ENCODE measurements at places on chromosomes 4 and X. TPM values are rescaled to one million over a fixed set of nuclear protein-coding genes. Genes with fewer than 3 reads are reported as not detected.

FOXR2 gene
- not detected for total RNA-seq

PRPS1 gene
- total RNA-seq: 112 TPM

MTNR1A gene
- not detected for total RNA-seq

EPGN gene
- not detected for total RNA-seq

BEX3 gene
- 21.1 TPM for total RNA-seq

HSD17B13 gene
- not detected for total RNA-seq

DNA sequence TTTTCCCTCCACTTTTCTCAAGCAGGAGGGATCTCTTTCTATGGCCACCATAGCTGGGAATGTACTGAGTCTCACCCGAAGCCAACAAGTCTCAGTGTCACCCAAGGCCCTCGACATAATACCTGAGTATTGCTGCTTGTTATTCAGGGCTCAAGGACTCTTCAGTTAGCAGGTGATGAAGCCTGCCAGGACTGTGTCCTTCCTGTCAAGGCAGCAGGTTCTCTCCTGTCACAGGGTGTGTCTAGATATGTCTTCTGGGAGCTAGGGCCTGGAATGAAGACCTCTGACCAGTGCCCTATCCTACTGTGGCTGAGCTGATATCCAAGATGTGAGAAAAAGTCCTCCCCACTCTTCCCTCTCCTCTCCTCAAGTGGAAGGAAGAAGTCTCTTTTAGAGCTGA lies 391.0 kb upstream of the DIPK2B start:
- no peaks in the 10 kb centered on the region for H3K27me3 ChIP-seq
- H3K4me3 ChIP-seq: no peak overlapping the region
- H3K36me3 ChIP-seq: no peaks in the 10 kb centered on the region
- H3K4me1 ChIP-seq: no peaks in the 10 kb centered on the region

DNA sequence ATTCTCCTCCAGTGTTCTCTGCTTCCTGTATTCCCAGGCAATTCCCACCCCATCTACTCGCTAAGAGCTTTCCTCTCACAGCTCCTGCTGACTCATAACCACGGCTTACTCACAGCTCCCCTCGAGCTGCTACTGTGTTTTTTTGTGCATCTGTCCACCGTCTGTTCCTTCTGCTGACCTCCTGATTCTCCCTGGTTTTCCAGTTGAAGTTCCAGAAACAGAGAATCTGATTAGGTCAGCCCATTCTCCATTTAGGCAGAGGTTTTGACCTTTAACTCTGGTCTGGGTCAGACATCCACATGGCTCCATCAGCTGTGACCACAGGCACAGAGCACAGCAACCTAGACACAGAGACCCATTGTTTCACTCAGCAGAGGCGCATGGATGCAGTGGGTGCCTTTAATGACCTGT lies 5.5 kb upstream of the SMIM20 start:
- H3K4me1 ChIP-seq: peaks cover 6% of the 10 kb centered on the region
- no peak overlapping the region for H3K27ac ChIP-seq
- H3K27me3 ChIP-seq: no peaks in the 10 kb centered on the region
- DNase-seq: no peak
- H3K36me3 ChIP-seq: peaks cover 2% of the 10 kb centered on the region

DNA sequence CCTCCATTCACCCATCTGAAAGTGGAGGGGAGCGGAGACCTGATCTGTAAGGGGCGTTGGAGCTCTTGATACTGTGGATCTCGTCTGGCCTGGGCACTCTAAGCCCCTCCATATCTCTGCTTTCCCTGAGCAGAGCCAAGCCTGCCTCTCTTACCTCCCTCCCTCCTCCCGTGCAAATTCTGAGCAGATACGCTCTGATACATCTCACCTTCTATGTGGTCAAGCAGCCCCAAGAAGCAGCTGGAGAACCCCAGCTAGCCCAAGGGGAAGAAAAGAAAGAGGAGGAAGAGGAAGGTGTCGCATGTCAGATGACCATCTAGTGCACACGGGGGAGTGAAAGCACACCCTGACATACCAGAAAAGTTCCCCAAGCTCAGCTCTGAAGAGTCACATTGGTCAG lies 1.9 kb upstream of the DGAT2L6 start:
- H3K27me3 ChIP-seq: peaks cover 3% of the 10 kb centered on the region
- H3K27ac ChIP-seq: no peak overlapping the region
- no peak overlapping the region for H3K4me3 ChIP-seq
- H3K36me3 ChIP-seq: no peaks in the 10 kb centered on the region
- peaks cover 10% of the 10 kb centered on the region for H3K4me1 ChIP-seq

DNA sequence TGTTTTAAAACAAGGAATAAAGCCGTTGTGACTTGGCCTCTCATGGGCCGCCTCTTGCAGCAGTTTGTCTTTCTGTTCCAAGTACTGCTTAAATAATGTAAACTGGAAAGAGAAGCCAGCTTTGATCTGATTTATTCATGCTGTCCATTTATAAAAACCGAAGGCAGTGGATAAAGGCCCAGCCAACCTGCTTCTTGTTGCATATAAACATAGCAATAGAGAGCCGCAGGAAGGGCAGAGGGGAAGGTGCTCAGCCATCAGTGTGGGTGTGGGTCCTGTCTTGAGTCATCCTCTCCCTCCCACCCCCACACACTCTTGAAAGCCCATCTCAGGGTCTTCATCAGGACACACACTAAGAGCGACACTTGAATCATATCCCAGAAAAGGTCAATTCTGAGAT lies 187.9 kb upstream of the FAM9B start:
- no peaks in the 10 kb centered on the region for H3K4me1 ChIP-seq
- no peak for DNase-seq
- no peak overlapping the region for H3K27ac ChIP-seq

DNA sequence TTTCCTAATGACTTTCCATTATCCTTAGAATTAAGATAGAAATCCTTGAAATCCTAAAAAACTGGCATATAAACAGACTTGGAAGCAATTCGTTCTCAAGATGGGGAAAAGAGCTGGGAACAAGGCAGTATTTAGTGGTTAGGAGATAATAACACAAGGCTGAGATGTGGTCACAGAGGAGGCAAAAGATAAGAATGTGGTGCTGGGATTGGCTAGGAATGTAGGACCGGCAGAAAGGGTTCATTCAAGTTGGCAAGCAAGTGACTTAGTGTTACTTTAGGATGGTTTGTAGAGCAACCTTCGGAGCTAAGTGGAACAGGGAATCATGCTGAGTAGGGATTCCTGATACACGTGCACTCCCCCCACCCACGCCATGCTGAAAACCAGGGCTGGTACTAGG lies 121.9 kb upstream of the RPS6KA3 start:
- no peaks in the 10 kb centered on the region for H3K27me3 ChIP-seq
- H3K4me1 ChIP-seq: no peaks in the 10 kb centered on the region
- no peak overlapping the region for H3K4me3 ChIP-seq
- no peak for DNase-seq
- H3K36me3 ChIP-seq: no peaks in the 10 kb centered on the region

DNA sequence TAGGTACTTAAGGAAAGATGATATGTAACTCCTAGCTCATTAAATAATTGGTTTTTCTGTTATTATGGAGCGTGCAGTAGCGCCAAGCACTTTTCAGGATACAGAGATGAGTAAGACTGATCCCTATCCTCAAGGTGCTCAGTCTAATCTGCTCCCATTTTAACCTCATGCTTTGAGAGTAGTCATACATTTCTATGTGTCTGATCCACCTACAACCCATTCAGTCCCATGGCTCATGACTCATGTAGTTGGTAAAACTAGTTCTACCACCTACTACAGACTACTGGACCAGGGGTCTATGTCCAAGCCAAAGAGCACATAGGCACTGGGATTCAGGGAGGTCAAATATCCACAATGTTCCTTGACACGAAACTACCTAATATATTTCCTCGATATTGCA lies 60.8 kb downstream of the TMEM154 start:
- H3K27ac ChIP-seq: no peak overlapping the region
- H3K36me3 ChIP-seq: no peaks in the 10 kb centered on the region
- DNase-seq: no peak
- H3K27me3 ChIP-seq: no peaks in the 10 kb centered on the region

DNA sequence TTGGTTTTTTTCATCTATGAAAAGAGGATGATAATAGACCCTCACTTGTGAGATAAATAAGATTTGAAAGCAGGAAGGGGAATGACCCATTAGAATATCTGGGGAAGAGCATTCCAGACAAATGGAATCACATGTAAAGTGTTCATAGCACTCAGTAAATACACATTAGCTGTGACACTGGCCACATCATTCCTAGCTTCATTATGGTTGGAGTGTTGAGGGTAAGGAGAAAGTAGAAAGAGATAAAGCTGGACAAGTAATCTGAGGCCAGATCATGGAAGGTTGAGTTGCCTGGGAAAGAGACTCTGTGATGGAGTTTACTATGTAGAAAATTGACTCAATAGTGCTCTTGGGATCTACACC lies 6.9 kb upstream of the PGRMC1 start:
- no peak overlapping the region for H3K27ac ChIP-seq
- H3K36me3 ChIP-seq: no peaks in the 10 kb centered on the region
- H3K27me3 ChIP-seq: peaks cover 14% of the 10 kb centered on the region
- H3K4me1 ChIP-seq: no peaks in the 10 kb centered on the region

- no peak for DNase-seq
- peaks cover 2% of the 10 kb centered on the region for H3K4me1 ChIP-seq
- no peak overlapping the region for H3K4me3 ChIP-seq
- peaks cover 9% of the 10 kb centered on the region for H3K27me3 ChIP-seq
These were observed 3.2 kb downstream of the NAT8L start for GRCh38 chr4:2062168-2062807.

DNA sequence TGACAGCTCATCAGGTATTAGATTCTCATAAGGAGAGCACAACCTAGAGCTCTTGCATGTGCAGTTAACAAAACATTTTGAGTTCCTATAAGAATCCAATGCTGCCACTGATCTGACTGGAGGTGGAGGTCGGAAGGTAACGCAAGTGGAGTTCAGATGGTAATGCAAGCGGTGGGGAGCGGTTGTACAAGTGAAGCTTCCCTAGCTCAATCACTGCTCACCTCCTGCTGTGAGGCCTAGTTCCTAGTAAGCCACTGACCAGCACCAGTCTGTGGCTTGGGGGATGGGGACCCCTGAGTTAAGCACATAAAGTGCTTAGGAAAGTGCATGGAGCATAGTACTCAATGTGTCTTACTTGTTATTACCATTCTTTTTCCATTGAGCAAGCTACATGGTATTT lies 983.2 kb upstream of the IGFBP7 start:
- no peak overlapping the region for H3K27ac ChIP-seq
- DNase-seq: no peak
- H3K4me1 ChIP-seq: no peaks in the 10 kb centered on the region
- H3K4me3 ChIP-seq: no peak overlapping the region
- no peaks in the 10 kb centered on the region for H3K36me3 ChIP-seq

GRCh38 chrX:42028109-42028508 lies 104.8 kb upstream of the CASK start:
- H3K27me3 ChIP-seq: no peaks in the 10 kb centered on the region
- H3K4me1 ChIP-seq: no peaks in the 10 kb centered on the region
- no peak overlapping the region for H3K4me3 ChIP-seq
- peaks cover 4% of the 10 kb centered on the region for H3K36me3 ChIP-seq
- no peak overlapping the region for H3K27ac ChIP-seq

DNA sequence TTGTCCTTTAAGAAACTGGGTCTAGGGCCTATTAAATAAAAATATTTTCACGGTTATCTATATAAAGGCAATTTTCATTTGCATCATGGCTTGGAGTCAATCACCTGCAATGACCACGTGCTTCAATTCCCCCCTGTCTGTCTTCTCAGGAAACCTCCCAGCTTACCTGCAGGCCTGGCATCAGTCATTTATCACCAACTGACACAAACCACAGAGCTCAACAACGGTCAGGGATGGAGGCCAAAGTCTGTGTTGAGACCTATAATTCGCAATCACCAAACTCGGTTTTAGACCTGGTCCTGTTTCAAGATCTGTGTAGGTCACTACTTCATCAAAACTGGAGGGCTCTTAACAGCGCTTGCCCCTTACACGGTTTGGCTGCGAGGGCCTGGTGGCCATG lies 1.9 kb downstream of the SLC9A7 start:
- peaks cover 28% of the 10 kb centered on the region for H3K4me1 ChIP-seq
- H3K27ac ChIP-seq: peak overlapping the region; percentile 19
- H3K27me3 ChIP-seq: no peaks in the 10 kb centered on the region
- DNase-seq: no peak
- peaks cover 6% of the 10 kb centered on the region for H3K36me3 ChIP-seq
- peak overlapping the region; percentile 92 for H3K4me3 ChIP-seq

DNA sequence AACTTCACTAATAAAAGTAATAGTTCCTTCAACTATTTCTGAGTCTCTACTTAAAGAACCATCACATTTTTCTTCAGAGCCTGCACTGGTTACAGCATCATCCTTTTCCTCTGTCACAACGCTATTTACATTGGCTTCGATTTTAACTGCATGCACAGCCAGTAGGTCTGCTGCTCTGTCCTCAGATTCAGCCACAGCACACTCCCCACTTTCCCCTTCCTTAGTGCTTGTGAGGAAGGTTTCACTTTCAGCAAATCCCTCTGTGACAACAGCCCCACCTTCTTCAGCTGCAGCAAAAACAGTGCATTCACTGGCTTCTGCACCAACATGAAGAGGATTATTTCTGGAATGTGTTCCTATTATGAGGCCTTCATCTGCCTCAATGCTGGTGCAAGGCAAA lies 25.7 kb downstream of the BOD1L1 start:
- no peak overlapping the region for H3K4me3 ChIP-seq
- peaks cover 56% of the 10 kb centered on the region for H3K36me3 ChIP-seq
- H3K27ac ChIP-seq: no peak overlapping the region

DNA sequence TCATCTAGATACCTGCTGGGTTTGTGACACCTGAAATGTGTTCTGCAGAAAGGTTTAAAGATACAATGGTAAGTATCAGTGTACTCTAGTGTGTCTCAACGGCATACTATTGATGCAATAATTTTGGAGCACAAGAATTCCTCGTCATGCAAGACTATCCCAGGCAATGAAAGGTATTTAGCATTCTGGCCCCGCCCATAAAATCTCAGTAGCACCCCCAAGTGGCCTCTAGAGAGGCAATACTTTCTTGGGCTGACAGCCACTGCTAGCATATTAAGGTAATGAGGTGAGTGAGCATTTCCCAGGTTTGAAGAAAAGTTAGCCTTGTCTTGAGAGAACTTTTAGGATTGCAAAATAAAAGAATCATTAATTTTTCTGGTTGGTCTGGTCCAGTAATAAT lies 24.0 kb downstream of the TAB3 start:
- H3K36me3 ChIP-seq: peaks cover 10% of the 10 kb centered on the region
- H3K4me1 ChIP-seq: no peaks in the 10 kb centered on the region
- peak; percentile 24 for DNase-seq
- no peak overlapping the region for H3K27ac ChIP-seq
- H3K27me3 ChIP-seq: no peaks in the 10 kb centered on the region
- H3K4me3 ChIP-seq: no peak overlapping the region
